ENCODE measurements at places on chromosomes 5 and 9.

- DNase-seq, result no peak
Measured at GRCh38 chr5:117486879-117487391, 912.3 kb upstream of the SEMA6A start.

DNA sequence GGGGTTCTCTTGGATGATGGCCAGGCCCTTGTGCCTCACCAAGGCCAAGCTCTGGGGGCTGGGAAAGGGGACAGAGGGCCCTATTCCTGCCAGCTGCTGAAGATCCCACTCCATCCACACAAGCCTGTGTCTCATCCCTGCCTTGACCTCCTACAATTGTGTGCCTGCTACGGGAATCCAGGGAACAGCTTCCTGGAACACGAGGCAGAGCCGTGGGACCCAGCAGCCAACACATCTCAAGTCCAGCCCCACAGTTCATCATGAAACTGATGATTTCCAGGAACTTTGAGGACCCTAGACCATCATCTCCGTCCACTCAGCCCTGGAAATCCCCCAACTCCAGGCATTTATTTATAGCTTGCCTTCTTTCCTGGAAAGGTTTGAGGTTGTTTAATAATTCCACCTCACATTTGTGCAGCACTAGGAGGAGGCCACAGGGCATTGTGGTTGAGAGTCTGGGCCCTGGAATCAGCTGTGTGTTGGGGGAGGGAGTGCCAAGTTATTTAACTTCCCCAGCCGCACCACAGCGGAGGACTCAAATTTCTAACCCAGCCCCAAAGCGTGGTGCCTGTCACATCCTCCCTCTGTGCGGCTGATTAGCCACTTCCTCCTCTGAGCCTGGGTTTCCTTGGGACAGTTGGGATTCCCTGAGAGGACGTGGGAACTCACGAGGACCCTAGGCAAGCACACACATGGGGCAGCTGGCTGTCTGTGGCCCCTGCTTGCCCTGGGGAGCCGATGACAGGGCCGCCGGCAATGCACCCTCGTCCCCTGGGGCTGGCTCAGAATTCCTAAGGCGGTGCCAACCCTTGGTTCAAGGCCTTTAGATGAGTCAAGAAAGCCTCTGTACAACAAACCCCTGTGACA is 58.2 kb upstream of the GGTA1 start:
- DNase-seq, result peak; percentile 85

DNA sequence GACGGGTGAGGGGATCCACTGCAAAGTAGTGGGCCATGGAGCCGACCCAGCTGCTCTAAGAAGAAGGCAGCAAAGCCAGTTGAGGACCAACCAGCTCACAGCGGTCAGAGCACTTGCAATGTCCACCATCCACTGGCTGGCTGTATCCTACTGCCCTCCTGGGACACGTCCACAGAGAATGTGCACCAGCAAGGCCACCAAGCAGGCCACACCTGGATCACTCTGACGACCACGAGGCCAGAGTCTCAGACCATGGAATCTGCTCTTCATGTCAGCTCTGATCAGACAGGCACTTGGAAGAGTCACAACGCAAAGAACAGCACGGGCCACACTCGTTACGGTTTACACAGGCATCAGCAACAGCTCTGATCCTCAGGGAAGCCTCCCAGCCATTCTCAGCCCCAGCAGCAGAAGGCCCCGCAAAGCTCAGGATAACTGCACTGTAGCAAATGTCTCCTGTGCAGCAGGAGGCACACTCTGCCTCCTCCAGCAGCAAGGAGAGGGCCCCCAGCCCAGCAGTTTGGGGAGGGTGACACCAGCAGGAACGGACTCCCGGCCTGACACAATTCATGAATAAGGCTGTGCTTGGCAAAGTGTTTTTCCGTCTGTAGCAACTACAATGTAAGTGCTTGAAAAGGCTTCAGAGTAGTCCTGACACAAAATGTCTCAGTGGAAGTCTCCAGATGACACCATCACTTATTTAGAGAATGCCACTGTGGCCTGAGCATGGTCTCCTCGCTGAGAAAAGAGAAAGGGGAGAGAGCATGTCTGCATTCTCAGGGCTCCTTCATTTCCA is 15.7 kb downstream of the SEMA4D start:
- DNase-seq, result no peak

- DNase-seq, result no peak
Measured at GRCh38 chr9:126417043-126417442, 90.4 kb downstream of the MVB12B start.

GRCh38 chr9:135570456-135570855 is 8.9 kb downstream of the PAEP start:
- no peak for DNase-seq

GRCh38 chr9:86368871-86369521 is 14.8 kb upstream of the TUT7 start:
- DNase-seq, result peak; percentile 5

GRCh38 chr5:79857714-79858409 is 133.2 kb downstream of the MTX3 start:
- peak; percentile 49 for DNase-seq

DNA sequence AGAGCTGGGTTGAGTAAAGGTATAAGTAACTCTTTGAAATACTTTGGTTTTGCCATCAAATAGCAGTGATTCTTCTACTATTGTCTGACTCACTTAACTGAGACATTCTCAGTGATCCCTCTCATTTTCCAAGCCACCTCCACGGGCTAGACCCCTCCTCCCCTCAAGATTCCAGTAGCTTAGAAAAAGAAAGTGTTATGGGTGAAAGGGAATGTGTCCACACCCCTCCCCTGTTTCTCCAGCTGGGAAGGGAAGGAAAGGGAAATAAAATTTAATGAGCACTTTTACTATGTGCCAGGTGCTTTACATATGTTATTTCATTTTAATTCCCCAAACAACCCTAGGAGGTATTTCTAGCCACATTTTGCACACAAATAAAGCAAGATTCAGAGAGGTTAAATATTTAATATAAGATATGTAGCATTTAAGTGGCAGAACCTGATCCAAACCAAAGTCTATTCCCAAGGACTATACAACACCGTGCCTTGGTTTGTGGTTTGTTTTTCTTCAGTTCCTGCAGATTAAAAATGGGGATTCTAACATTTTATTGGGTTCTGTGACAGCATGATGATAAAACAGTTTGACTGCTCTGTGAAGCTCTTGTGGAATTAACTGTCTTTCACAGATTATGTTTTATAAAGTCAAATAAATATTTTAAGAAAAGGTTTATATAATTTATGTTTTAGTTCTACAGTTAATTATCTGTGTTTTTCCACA is 135.9 kb downstream of the ZSWIM6 start:
- peak; percentile 58 for DNase-seq

DNA sequence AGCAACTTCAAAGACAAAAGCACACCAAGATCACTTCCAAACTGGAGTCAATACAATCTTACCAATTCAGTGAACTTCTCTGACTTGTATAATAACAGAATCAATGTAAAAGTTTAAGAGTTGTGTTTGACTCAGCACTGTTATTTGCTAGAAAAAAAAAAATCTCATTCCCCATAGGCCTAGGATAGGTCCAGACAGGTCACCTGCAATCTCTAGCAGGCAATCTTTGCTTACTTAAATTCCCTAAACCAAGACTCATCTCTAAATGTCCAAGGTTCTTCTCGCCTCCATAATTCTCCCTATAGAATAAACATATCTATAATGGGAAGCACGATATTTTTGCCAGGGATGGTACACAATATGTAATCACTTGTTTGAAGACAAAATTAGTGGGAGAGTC is 2.5 kb downstream of the FAM169A start:
- DNase-seq, result no peak

GRCh38 chr5:89289604-89290003 is 406.6 kb upstream of the MEF2C start:
- DNase-seq, result no peak

DNA sequence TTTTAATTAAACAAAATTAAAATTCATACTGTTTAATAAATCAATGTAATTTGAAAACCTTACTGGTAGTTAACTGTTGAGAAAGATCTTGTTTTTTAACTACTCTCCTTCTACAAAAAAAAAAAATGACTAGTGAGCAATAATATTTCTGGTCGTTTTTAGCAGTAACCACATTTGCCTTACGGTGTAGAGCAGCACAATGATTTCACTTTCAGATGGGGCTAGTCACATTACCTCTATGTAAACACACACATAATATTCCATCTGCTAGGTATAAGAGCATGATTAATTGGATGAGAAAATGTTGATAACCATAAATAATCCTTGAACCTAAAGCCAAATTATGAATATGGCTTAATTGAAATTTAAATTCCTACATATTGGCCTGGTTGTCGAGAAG is 198.1 kb downstream of the CHSY3 start:
- no peak for DNase-seq

GRCh38 chr9:129352146-129352865 is 174.2 kb upstream of the IER5L start:
- no peak for DNase-seq

GRCh38 chr5:13976867-13977830 is 32.7 kb upstream of the DNAH5 start:
- peak; percentile 70 for DNase-seq

DNA sequence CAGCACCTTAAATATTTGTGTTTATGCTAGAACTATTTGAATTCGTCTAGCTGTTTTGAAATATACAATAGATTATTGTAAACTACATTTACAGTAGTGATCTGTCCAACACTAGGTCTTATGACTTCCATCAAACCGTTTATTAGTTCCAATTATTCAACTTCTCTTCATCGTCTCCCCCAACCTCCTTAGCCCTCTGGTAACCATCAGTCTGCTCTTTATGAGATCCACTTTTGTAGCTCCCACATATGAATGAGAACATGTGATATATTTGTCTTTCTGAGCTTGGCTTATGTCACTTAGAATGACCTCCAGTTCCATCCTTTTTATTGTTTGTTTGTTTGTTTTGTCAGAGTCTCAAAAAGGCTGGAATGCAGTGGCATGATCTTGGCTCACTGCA is 11.8 kb downstream of the DMXL1 start:
- DNase-seq, result no peak

DNA sequence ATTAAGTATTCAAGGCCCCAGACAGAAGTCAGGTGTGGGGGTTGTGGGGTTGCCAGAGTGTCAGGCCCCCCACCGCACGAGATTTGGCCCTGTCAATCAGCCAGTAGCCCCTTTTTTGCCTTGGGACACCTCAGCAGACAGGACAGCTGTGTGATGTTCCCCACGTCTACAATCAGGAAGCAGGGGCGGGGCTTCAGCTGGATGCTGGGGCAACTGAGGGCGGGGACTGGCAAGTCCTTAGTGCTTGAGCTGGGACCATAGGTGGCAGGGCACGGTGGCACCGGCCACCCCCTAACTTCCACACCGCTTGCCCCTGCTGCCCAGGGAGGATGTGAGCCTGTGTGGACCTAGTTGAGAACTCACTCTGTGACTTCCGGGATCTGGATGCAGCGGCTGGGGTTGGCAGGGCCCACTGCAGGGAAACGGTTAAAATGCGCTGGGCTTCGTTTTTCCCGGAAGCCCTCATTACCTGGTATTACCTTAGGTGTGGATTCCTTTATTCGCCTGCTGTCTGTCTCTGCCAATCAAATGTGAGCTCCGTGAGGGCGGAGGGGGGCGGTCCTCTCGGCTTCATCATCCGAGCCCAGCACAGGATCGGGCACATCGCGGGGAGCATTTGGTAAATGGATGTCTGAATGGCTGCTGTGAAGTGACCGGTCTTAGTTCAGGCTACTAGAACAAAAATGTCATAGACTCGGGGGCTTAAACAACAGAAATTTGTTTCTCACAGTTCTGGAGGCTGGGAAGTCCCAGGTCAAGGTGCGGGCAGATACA is 7.5 kb upstream of the GTF3C5 start:
- DNase-seq, result no peak

GRCh38 chr5:88719434-88719833 is 163.6 kb downstream of the MEF2C start:
- DNase-seq, result no peak

All from kidney glomerular epithelial cell (primary cell).